ENCODE measurements at places on chromosomes 13 and 19. TPM values are rescaled to one million over a fixed set of nuclear protein-coding genes. Genes with fewer than 3 reads are reported as not detected.

DNA sequence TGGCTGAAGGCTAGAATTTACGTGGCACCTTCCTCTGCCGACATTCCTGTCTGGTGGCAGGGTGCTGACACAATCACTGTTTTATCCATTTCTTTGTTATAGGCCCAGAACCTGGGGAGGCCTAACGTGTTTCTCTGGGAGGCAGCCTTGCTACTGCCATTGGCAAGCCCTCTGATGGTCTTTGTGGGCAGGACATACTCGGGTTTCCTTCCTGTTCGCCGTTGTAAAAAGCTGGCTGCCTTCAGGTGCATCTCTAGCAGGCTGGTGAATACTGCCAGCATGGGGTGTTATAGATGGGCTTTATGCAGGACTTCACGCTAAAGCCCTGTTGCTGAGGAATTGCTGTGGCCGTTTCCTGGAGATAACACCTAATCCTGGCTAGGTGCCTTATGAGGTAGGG is 28.1 kb downstream of the B3GLCT start:
- H3K4me1 ChIP-seq: no peaks in the 10 kb centered on the region
- H3K27me3 ChIP-seq: no peaks in the 10 kb centered on the region
- H3K4me3 ChIP-seq: no peak overlapping the region
- DNase-seq: no peak

GRCh38 chr19:42426643-42427042 is 545 bp downstream of the LIPE start:
- DNase-seq: no peak
- no peak overlapping the region for H3K27ac ChIP-seq
- no peaks in the 10 kb centered on the region for H3K36me3 ChIP-seq
- H3K27me3 ChIP-seq: peaks cover 11% of the 10 kb centered on the region

GRCh38 chr13:47837906-47838305 is 163.2 kb downstream of the SUCLA2 start:
- DNase-seq: no peak
- H3K4me1 ChIP-seq: peaks cover 5% of the 10 kb centered on the region
- H3K4me3 ChIP-seq: no peak overlapping the region
- H3K27me3 ChIP-seq: peaks cover 3% of the 10 kb centered on the region
- no peaks in the 10 kb centered on the region for H3K36me3 ChIP-seq
- H3K27ac ChIP-seq: no peak overlapping the region

The TINCR gene
- 0.75 TPM for total RNA-seq

GRCh38 chr19:46040952-46041500 is at the start of gene IGFL4:
Gene IGFL4, minus strand, starts transcription at chr19:46041002. Its CDS starts 40 bp downstream, at chr19:46040962.
- peaks cover 23% of the 10 kb centered on the region for H3K27me3 ChIP-seq
- H3K4me3 ChIP-seq: no peak within 1 kb of the TSS
- no peaks in the 10 kb centered on the region for H3K36me3 ChIP-seq
- H3K27ac ChIP-seq: no peak within 1 kb of the TSS
- no peaks in the 10 kb centered on the region for H3K4me1 ChIP-seq

- H3K36me3 ChIP-seq: peaks cover 41% of the 10 kb centered on the region
- no peak overlapping the region for H3K27ac ChIP-seq
- no peaks in the 10 kb centered on the region for H3K27me3 ChIP-seq
- no peak for DNase-seq
- no peaks in the 10 kb centered on the region for H3K4me1 ChIP-seq
- H3K4me3 ChIP-seq: no peak overlapping the region
Observed at GRCh38 chr19:19010551-19010950, 22.8 kb downstream of the SUGP2 start.

DNA sequence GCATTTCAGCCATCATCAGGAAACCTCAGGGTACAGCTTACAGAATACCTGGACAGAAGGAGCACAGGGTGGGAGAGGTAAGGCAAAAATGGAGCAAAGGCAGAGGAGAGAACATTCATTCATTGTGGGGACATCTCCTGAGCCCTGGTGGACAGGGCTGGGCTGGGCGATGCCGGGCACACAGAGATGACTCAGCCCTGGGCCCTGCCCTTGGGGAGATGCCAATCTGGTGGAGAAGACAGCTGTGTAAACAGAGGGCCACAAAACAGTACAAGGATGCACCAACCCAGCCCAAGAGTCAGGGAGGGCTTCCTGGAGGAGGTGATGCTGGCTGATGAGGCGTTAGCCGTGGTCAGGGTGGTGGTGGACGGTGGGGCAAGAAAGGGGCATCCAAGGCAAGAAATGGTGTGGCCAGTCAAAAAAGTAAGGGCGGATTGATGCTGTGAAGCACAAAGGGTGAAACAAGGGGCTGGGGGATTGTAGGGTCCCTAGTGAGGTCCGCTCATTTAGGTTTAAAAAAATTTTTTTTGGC is 3.6 kb upstream of the HAS1 start:
- H3K4me3 ChIP-seq: no peak overlapping the region
- peaks cover 3% of the 10 kb centered on the region for H3K27me3 ChIP-seq
- no peak for DNase-seq
- H3K36me3 ChIP-seq: no peaks in the 10 kb centered on the region

The CYP4F22 gene
- 0.10 TPM for total RNA-seq

- H3K4me3 ChIP-seq: no peak overlapping the region
- H3K27me3 ChIP-seq: no peaks in the 10 kb centered on the region
- no peaks in the 10 kb centered on the region for H3K36me3 ChIP-seq
- DNase-seq: no peak
- no peak overlapping the region for H3K27ac ChIP-seq
- H3K4me1 ChIP-seq: no peaks in the 10 kb centered on the region
Observed at GRCh38 chr13:34583181-34583580, 358.9 kb upstream of the NBEA start.

- H3K4me1 ChIP-seq: peaks cover 18% of the 10 kb centered on the region
- peak overlapping the region; percentile 54 for H3K27ac ChIP-seq
- H3K27me3 ChIP-seq: peaks cover 10% of the 10 kb centered on the region
- H3K36me3 ChIP-seq: no peaks in the 10 kb centered on the region
- no peak for DNase-seq
Observed at GRCh38 chr13:39148513-39148961, 110.3 kb downstream of the NHLRC3 start.

The CAPS gene
- total RNA-seq: 3.6 TPM

DNA sequence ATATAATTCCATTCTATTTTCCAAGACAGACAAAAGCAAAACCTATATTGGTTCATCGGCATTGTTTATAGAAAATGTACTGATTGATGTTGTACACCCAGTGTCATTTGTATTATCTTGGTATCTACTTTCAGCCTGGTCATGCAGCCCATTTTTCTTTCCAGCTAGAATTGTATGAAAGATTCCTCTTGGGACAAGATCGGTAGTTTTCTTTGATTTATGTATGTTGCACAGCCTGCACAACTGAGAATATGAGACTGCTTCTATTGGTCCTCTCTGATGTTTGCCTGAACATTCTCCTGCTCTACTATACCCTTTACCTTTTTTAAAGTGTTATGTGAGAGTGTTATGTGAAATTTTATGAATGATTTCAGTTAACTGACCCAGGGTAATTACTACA is 487.7 kb upstream of the PRR20A start:
- DNase-seq: no peak
- H3K27ac ChIP-seq: no peak overlapping the region
- no peak overlapping the region for H3K4me3 ChIP-seq
- no peaks in the 10 kb centered on the region for H3K36me3 ChIP-seq
- H3K4me1 ChIP-seq: no peaks in the 10 kb centered on the region

DNA sequence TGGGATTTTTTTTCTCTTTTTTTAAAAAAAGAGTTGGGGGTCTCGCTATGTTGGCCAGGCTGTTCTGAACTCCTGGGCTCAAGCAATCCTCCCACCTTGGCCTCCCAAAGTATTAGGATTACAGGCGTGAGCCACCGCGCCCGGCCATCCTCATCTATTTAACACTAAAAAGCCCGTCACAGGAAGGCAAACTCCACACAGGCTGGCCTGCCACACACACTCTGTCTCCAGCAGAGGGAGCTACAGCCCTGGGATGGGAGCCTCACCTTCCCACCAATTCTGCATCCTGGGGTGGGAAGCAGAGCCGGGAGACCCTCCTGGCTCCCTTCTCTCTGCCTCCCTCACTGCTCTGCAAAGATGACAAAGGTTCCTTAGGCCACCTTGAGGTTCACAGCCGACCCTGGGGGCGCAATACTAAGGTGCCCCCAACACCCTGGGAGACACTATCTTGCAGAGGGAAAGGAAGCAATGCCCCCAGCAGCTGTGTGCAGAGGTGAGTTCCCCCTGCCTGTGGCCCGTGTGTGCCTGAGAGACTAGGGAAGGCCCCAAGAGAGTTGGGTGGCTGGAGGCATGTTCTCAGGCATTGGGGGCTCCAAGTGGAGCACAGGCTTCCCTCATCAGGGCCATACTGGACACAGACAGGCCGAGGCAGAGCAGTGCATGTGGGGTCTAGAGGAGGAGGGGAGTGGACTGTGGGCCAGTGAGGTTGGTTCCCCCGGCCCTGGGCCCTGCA is 27.4 kb upstream of the TIMM44 start:
- H3K36me3 ChIP-seq: peaks cover 16% of the 10 kb centered on the region
- no peak for DNase-seq
- H3K4me3 ChIP-seq: no peak overlapping the region
- no peak overlapping the region for H3K27ac ChIP-seq
- H3K27me3 ChIP-seq: no peaks in the 10 kb centered on the region

DNA sequence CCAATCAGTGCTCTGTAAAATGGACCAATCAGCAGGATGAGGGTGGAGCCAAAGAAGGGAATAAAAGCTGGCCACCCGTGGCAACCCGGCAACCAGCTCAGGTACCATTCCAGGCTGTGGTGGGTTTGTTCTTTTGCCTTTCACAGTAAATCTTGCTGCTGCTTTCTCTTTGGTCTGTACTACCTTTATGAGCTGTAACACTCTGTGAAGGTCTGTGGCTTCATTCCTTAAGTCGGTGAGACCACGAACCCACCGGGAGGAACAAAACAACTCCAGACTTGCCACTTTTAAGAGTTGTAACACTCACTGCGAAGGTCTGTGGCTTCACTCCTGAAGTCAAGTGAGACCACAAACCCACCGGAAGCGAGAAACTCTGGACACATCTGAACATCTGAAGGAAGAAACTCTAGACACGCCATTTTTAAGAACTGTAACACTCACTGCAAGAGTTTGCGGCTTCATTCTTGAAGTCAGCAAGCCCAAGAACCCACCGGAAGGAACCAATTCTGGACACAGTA is 16.5 kb upstream of the SPACA6 start:
- H3K4me1 ChIP-seq: no peaks in the 10 kb centered on the region
- H3K36me3 ChIP-seq: no peaks in the 10 kb centered on the region
- H3K4me3 ChIP-seq: no peak overlapping the region
- DNase-seq: no peak

GRCh38 chr13:104310861-104311260 is 1244.6 kb upstream of the SLC10A2 start:
- DNase-seq: no peak
- no peaks in the 10 kb centered on the region for H3K4me1 ChIP-seq
- H3K4me3 ChIP-seq: no peak overlapping the region
- no peaks in the 10 kb centered on the region for H3K36me3 ChIP-seq
- no peaks in the 10 kb centered on the region for H3K27me3 ChIP-seq

The KRTDAP gene
- total RNA-seq: not detected

DNA sequence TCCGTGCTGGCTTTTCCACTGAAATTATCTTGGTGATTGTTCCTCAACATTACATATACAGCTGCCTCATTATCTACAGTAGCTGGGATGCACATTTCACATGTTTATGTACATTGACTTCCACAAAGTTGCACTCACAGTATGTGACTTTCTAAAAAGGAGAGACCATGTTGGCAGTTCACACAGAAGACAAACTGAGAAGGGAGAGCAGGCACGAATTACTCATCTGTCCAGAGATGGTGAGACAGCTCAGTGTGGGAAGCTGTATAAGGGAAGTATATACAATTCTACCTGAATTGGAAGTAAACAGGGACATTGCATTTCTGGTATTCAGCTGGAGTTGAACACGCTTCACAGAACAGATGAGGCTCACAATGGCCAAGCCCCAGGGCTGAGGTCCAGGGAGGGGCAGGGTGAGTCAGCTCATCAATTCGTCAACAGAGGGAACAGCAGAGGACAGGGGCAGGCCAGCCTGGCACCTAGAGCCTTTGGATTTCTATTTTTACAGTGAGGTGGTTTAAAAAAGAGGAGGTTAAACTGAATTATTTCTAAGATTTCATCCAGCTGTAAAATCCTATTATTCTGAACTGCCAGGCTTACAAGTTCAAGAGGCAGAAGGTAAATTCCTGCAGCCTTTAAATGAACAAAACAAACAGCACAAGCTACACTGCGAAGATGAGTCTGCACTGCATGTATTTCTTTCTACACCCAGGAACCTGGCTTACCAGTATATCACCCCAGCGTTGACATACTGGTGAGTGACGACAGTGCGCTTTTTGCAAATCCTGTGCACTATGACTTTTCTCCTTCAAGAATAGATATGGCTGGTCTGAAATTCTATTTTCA is 9.8 kb downstream of the PARP4 start:
- DNase-seq: no peak
- peaks cover 17% of the 10 kb centered on the region for H3K36me3 ChIP-seq
- no peak overlapping the region for H3K4me3 ChIP-seq

DNA sequence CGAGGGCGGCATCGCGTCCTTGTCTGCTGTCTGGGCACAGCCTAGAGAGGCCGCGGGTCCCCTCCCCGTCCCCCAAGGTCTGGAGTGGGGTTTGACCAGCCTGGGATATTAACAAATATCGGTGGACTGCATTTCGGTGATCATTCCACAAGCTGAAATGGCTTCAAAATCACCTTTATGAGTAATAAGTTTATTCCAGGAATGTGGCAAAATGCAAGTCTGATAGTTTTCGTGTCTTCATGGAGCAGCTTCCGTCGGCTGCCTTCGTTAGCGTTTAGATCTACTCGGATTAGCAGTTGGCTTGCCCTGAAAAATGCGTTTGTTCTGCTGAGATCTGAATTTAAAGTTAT is 1.1 kb upstream of the GJA3 start:
- no peak for DNase-seq
- H3K27me3 ChIP-seq: peaks cover 48% of the 10 kb centered on the region
- peaks cover 2% of the 10 kb centered on the region for H3K36me3 ChIP-seq
- H3K4me3 ChIP-seq: peak overlapping the region; percentile 77

GRCh38 chr19:15021286-15022007 is 27.8 kb upstream of the CASP14 start:
- H3K27me3 ChIP-seq: no peaks in the 10 kb centered on the region
- no peak overlapping the region for H3K4me3 ChIP-seq
- H3K36me3 ChIP-seq: no peaks in the 10 kb centered on the region
- no peak for DNase-seq
- H3K27ac ChIP-seq: no peak overlapping the region
